ENCODE measurements at places on chromosomes 3 and 15. TPM values are rescaled to one million over a fixed set of nuclear protein-coding genes. Genes with fewer than 3 reads are reported as not detected.

DNA sequence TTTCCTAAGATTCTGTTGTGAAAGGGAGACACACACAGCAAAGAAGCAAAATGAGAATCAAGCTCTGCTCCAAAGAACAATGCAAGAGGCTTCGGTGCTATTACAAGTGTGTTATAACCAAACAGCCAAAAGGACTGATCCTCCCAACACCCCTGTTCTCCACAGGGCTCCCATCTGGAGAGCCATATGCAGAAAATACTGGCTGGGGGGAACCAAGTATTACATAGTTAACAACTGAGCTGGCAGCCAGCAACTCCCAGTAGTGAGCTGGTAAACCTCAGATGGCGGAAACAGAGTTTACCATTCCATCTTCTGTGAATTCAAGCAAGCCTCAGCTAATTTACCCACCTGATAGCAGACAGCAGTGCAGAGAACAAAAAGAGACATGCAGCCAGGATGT is 156.4 kb downstream of the NTRK3 start:
- H3K27ac ChIP-seq, result no peak overlapping the region
- DNase-seq, result no peak
- no peaks in the 10 kb centered on the region for H3K36me3 ChIP-seq

DNA sequence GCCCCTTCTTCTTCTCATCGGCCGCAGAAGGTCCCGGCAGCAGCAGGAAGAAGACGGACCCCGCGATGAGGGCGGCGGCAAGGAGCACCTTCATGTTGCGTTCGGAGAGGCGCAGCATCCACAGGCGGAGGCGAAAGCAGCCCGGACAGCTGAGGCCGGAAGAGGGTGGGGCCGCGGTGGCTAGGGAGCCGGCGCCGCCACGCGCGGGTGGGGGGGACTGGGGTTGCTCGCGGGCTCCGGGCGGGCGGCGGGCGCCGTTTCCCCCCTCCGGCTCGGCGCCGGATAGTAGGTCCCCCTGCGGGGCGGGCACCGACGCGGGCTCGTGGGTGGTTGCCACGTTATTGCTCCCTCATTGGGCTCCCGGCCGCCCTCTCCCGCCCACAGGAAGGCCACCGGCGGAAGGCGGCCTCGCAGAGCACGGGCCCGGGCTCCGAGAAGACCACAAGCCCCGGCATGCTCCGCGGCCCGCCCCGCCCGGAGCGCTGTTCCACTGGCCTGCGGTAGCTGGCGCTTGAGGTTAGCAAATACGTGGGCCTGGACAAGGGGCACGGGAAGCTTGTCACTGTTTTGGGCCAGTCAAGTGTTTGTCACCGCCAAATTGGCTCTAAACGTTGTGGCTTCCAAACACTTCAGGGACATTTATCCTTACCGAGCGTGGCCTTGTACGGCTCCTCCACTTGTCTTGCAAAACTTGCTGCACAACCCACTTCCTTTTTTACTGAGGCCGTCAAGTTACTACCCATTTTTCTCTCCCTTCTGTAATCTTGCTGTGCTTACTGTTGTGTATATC is at the start of gene PPIB:
PPIB (minus strand) TSS at position 154 of the 790 bp plus-strand sequence; CDS start at position 118, 36 bp downstream.
- peaks cover 61% of the 10 kb centered on the region for H3K4me1 ChIP-seq
- H3K4me3 ChIP-seq, result peak within 1 kb of the TSS; percentile 91
- peak within 1 kb of the TSS; percentile 96 for H3K27ac ChIP-seq

DNA sequence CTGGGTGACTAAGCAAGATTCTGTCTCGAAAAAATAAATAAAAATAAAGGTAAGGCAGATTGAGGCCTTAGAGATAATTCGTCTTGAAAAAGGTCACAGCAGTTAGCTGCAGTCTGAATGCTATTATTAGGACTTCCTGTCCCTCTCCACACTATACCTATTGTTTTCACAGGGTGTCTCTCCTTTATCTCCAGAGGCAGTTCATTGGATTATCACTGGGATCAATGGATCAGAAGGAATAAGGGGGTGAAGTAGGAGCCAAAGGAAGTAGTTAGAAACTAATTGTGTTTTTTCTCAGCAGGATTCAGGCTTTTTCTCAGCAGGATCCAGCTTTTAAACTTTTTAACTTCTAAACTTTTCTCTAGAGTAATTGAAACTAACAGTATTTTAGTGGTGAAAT is 326.9 kb downstream of the IL5RA start:
- H3K4me3 ChIP-seq, result no peak overlapping the region
- no peak for DNase-seq
- H3K27me3 ChIP-seq, result no peaks in the 10 kb centered on the region
- H3K27ac ChIP-seq, result no peak overlapping the region
- H3K4me1 ChIP-seq, result no peaks in the 10 kb centered on the region
- no peaks in the 10 kb centered on the region for H3K36me3 ChIP-seq

- no peak for DNase-seq
- H3K36me3 ChIP-seq, result no peaks in the 10 kb centered on the region
- peak overlapping the region; percentile 81 for H3K27ac ChIP-seq
- H3K27me3 ChIP-seq, result no peaks in the 10 kb centered on the region
Observed at GRCh38 chr15:95304151-95304946, 1026.2 kb upstream of the NR2F2 start.

DNA sequence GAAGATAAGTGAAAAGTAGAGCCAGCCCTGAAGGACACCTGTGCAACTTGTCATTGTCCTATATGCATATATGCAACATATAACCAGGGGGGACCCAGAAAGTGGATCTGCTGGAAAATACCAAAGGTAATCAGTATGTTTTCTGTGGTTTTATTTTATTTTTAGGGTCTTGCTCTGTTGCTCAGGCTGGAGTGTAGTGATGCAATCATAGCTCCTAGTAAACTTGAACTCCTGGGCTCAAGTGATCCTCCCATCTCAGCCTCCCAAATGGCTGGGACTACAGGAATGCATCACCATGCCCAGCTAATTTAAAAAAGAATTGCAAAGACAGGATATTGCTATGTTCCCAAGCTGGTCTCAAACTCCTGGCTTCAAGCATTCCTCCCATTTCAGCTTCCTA is 18.0 kb upstream of the ALDH1A2 start:
- H3K27me3 ChIP-seq, result no peaks in the 10 kb centered on the region
- H3K36me3 ChIP-seq, result no peaks in the 10 kb centered on the region
- DNase-seq, result no peak

The ZNF501 gene
- total RNA-seq, result 5.9 TPM

The SCG3 gene
- not detected for total RNA-seq

The SKOR1 gene
- 0.20 TPM for total RNA-seq

Measured in spleen (tissue), 13 donors.